ENCODE measurements at places on chromosomes 3 and 15.

DNA sequence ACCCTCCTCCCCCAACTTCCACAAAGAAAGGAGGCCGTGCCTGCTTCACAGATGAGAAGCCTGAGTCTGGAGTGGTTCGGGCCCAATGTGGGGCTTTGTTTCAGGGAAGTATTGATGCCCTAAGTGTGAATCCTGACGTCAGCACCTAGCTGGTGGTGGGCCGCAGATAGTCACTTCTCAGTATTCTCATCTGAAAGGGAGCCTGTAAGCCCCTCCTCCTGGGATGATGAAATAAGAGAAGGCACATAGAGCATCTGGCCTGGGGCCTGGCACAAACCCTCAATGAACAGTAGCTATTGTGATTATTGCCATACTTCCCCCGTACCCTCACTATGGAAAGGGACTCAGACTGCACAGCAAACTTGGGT lies 24.8 kb downstream of the LINGO1 start:
- no peak for DNase-seq

GRCh38 chr3:51390246-51391074 lies 625 bp upstream of the RBM15B start:
- DNase-seq = no peak

DNA sequence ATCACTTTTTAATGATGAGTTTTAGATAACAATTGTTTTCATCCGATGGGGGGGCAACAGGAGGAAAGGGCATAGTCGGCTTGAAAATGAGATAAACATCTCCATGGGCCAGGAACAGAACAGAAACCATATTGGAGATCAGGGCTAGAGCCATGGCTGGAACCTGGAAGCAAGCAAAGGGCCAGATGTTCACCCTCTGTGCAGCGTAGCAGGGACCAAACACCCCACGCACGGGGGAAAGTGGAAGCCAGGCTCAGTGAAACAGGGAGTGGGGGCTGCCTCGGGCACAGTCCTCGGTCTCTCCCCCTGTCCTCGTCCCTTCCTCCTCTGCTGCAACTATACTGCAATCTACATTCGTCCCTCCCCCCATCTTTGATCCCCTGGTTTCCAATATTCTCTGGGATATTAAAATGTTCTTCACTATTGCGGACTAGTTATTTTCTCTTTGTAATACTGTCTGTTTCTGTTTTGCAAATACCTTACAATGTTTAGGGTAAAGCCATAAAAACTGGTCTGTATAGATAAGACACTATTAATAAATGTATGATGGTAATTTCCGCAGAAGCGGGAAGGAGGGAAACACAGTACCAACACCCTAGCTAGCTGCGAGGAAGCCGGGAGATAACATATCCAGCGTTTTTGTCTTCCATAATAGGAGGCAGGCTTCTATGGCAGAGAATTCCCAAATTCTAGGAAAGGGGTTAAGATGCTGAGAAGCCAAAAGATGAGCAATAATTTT lies 121.5 kb downstream of the XXYLT1 start:
- no peak for DNase-seq

- DNase-seq = no peak
These were observed 20.8 kb downstream of the MUC4 start for GRCh38 chr3:195790901-195791300.

- DNase-seq = no peak
These were observed 43.4 kb downstream of the NPTN start for GRCh38 chr15:73589766-73590165.

- no peak for DNase-seq
These were observed 17.6 kb upstream of the PIGZ start for GRCh38 chr3:196985954-196986885.

GRCh38 chr3:71784914-71785531 lies at the start of gene PROK2:
TSS of gene PROK2 (minus strand) at chr3:71785148. CDS start at chr3:71785052, 96 bp downstream.
- DNase-seq = no peak

- DNase-seq = no peak
These were observed 24.6 kb downstream of the EBLN2 start for GRCh38 chr3:73086071-73086494.

GRCh38 chr3:40242638-40243037 lies 66.9 kb upstream of the EIF1B start:
- no peak for DNase-seq

DNA sequence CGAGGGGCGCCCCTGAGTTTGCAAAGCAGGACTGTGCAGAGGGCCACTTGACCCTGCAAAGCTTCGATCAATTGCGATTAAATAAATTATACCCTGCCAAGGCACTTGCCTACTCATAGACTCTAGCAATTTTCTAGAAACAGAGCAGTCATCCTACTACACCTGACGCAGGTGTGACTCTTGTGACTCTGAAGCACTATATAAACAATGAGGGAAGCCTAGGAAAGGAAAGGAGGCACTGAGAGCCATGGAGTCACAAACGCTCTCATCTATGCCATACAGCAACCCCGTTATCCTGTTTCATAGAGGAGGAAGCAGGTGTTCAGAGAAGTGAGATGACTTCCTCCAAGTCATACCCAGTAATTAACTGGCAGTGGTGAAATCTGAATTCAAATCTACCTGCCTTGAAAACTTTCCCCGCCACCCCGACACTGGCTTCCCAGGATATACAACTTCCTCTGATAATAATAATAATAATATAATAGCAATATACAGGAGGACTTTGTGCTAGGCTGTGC lies 14.4 kb downstream of the ARHGEF3 start:
- no peak for DNase-seq

DNA sequence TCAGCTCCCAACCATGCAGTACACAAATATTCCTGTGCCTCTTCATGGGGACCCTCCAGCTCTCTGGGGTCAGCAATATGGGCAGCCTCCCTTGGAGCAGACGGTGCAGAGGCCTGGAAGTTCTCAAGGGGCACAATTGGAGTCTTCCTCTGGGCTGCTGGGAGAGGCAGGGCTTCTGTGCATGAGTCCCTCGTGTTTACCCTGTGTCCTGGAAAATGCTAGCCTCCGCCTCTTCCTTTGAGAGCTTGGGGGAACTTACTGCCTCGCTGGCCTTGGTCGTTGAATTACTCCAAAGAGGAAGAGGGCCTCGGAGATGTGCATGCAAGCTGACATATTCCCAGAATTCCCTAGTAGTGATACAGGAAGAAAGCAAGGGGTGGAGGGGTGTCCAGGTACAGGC lies 284.4 kb upstream of the IGF1R start:
- DNase-seq = no peak
